ENCODE measurements at places on chromosomes 12 and 14.

DNA sequence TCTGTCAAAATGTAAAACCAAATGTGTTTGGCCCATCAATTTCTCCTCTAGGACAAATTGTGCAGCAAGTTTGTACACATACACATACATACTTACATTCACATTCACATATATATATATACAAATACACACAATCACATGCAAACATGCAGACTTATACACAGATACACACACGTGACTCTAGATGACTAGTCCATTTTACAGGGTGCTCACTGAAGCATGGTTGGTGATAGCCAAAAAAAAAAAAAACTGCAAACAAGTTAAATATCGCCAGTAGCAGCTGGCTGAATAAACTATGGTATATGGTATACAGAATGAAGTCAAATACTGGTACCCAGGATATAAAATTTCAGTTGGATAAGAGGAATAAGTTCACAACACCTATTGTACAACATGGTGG lies 77.9 kb downstream of the SLC25A21 start:
- no peak for DNase-seq

DNA sequence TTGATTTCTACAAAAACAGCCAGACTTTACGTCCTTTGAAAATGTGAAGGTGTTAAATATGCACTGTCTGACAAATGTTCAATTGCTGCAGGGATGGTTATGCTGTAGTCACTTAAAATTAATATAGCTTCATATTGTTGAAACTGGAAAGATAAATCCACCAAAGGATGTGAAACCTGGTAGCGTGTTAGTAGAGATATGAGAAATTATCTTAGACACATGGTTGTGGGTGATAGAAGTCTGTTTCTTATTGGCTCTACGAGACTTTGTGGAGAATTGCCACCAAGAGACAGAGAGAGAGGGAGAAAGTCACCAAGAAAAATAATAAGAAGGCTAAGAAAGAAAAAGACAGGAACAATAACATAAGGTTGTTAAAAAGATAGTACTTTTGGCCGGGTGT lies 2.6 kb upstream of the CAPRIN2 start:
- DNase-seq: no peak

- no peak for DNase-seq
Observed at GRCh38 chr14:91750634-91751198, 18.8 kb upstream of the CATSPERB start.

DNA sequence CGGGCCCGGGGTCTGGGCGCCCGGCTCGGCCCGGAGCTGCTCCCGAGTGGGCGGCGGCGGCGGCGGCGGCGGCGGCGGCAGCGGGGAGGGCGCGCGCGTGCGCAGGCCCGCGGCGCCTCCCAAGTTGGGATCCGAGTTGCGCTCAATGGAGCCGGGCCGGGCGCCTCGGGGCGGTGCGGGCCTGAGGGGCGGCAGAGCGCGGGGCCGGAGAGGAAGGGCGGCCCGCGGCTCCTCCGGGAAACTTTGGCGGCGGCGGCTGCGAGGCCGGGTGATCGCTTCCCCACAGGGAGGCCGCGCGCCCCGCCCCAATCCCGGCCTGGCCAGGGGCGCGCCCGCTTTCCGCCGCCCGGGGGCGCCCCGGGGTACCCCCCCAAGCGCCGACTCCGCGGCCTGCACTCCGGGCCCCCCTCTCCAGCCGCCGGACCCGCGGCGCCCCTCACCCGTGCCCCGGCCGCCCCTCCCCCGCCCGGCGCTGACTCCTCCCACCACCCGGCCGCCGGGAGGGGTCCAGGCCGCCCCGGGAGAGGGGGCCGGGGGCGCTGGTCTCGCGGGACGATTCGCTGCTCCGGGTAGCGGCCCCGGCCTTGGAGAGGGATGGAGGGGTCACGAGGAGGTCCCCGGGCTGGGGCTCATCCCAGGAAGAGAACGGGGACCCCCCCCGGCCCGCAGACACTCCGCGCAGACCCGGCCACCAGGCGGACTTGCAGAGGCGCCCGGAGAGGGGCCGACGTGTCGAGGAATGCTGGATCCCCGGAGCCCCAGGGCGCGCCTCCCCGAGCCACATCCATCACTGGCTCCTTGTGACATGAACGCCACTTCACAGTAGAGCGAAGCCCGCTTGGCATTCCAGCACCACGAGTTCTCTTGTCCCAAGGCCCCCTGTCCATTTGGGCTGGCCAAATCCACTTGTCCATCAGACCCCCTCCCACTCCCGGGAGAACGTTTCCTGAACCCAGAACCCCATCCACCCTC lies at the start of gene RILPL1:
RILPL1 (minus strand) TSS at position 48 of the 972 bp plus-strand sequence. CDS start 237 bp downstream, outside the sequence.
- DNase-seq: peak; percentile 58

- DNase-seq: no peak
Observed at GRCh38 chr14:24858052-24858451, 191.9 kb downstream of the STXBP6 start.

DNA sequence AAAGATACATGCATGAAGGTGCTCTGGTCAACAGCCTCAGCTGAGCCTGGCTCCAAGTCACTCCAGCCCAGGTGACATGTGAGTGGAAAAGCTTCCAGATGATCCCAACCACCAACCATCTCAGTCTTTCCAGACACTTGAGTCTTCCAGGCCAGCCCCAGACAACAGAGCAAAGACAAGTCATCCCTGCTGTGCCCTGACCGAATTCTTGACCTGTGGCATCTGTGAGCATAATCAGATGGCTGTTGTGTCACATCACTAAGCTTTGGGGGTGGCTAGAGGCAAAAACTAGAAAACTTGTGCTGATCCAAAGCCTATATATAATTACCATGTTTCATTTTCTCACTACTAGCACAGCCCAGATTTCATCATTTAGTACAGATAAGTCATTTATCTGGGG lies 50.8 kb upstream of the ISM2 start:
- DNase-seq: no peak

All from stimulated activated CD4-positive, alpha-beta T cell treated with anti-CD3 and anti-CD28 coated beads, Interleukin-4, amount 100 ng/mL, for 1 hour (primary cell).